ENCODE measurements at places on chromosomes 1 and 21.

DNA sequence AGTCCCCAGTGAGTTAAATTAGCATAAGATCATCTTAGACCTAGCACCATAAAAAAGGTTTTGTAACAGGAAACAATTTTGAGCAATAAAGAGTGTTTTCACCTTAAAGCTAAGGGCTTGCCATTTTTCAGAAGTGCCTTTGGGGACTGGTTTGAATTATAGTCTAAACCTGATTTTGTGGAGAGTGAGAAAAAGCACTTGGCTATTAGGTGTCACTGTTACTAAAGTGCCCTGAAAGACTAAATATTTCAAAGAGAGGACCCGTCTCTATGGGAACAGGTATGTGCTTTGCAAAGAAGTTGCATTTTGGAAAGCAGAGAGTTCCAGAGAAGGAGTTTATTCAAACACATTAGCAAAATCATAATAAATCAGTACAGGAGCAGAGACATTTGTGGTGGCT, 9.1 kb downstream of the NTNG1 start:
- no peak for DNase-seq

DNA sequence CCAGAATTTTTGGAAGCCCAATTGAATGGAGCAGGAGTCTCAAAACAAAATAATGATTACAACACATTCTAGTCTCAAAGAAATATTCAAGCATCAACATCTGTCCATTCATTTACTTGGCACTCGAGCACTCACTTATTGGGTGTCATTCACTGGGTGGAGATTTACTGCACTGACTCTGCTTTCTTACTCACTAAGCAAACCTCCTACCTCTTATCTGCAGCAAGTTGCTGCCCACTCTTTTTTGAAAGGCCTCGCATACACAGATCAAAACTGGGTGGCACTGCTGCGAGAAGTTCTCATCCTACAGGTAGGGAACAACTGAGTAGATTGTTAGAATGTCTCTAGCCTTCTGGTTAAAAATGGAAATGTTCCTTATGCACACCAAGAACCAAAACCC, 18.0 kb downstream of the RHBDL2 start:
- DNase-seq: no peak

DNA sequence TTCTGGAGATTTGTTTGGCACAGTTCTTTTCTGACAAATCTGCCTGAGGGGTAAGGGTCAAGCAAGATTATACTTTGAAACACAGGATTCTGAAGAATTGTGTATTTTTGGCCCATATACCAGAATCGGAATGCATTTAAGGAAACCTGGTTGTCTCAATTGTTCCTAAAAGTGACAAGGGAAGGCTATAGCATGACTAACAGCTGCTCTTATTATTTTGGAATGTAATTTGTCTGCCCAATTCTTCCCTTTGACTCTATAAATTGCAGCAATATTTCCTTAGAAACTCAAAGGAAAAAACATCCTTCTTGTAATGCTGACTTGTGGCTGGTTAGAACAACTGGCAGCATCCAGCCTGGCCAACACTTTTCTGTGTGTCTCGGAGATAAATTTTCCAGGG, 15.8 kb upstream of the VCAM1 start:
- DNase-seq: no peak

- no peak for DNase-seq
Observed at GRCh38 chr21:25987531-25987930, 183.0 kb downstream of the APP start.

DNA sequence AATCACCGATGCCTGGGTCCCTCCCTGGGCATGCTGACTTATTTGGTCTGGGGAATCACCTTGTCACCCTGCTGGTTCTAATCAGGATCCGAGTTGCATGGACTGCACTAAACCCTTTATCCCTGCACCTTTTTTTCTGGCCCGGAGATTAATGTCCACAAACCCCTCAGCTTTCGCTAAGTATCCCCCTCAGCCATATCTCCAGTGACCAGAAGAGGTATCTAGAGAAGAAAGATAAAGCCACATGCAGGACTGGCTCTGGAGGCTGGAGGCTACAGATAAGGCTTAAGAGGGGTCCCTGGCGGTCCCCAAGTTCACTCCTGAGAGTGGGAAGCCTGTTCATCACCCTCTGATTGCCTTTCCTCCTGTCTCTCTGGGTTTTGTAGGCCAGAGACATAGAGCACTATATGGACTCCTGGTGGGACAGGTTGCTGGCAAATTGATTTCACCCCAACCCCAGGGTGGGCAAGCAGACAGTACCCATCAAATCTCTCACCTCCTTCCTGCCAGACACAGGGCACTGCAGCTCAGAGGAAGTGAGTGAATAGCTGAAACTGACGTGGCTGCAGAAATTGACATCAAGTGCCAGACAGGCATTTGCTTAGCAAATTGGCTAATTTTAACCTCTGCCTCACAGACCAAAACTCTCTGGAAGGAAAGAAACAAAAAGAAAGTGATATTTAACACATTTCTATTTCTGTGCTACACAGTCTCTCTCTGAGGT, 38.8 kb downstream of the HMGB4 start:
- DNase-seq: no peak

- DNase-seq: no peak
Observed at GRCh38 chr1:41615981-41616380, 131.5 kb upstream of the EDN2 start.

DNA sequence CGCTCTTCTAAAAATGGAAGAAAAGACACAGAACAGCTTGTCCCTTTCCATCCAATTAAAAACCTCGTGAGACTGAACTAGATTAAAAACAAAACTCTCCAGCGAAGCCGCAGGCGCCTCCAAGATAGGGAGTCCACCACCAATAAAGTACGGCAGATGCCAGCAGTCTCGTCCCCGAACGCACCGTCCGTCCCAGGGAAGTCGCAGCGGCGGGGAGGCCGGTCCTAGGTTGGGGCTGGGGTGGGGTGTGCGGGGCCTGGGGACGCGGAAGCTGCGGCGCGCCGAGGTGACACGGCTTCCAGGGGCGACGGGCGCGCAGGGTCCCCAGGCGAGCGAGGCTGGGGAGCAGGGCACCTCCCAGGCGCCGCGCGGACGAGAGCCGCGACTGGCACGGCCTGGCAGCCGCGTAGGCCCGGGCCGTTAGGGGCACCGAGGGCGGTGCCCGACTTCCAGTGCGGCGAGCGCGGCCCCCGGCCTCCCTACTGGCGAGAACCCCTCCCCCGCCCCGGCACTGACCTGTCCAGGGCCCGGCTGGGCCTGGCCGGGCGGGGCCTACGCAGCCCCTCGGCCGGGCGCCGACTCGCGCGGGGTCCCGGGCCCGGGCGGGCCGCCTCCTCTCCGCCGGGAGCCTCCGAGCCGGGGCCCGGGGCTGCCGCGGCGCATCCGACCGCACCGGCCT, 28.3 kb upstream of the A3GALT2 start:
- DNase-seq: peak; percentile 62

DNA sequence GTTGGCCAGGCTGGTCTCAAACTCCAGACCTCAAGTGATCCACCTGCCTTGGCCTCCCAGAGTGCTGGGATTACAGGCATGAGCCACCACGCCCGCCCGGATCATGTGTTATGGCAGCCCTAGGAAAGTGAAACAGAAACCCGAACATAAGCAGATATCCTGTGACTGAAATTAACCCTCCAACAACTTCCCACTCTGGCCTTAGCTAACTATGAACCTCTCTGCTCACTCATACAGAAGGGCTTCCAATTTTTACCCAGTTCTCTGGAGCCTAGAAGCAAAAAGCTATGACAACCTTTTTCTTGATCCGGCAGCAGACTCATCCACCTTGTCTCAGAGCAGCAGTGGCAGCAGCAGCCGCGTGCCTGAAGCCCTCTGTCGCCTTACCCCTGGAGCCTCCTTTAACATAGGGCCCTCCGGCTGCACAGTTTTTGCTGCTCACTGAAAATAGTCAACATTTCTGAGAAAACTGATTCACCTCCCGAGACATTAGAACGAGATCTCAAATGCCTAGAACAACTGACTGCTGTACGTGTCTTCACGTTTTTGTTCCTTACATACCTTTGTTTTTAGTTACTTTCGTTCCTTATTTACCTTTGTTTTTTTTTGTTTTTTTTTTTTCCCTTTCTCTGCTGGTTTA, 9.3 kb downstream of the CBR1 start:
- DNase-seq: peak; percentile 84
